ENCODE measurements at places on chromosomes 1 and 21. TPM values are rescaled to one million over a fixed set of nuclear protein-coding genes. Genes with fewer than 3 reads are reported as not detected.

The PGM1 gene
- total RNA-seq, result 53.8 TPM

The NBPF10 gene
- total RNA-seq, result 3.1 TPM

GRCh38 chr1:246219508-246220030 is 287.5 kb downstream of the SMYD3 start:
- no peak for DNase-seq

- DNase-seq, result no peak
Observed at GRCh38 chr1:94209425-94209824, 28.0 kb downstream of the ARHGAP29 start.

GRCh38 chr1:39882152-39882551 is 1.2 kb downstream of the TRIT1 start:
- DNase-seq, result no peak

GRCh38 chr1:205285381-205286101 is 36.0 kb downstream of the NUAK2 start:
- no peak for DNase-seq

GRCh38 chr1:101653482-101653946 is 343.2 kb downstream of the OLFM3 start:
- DNase-seq, result no peak

DNA sequence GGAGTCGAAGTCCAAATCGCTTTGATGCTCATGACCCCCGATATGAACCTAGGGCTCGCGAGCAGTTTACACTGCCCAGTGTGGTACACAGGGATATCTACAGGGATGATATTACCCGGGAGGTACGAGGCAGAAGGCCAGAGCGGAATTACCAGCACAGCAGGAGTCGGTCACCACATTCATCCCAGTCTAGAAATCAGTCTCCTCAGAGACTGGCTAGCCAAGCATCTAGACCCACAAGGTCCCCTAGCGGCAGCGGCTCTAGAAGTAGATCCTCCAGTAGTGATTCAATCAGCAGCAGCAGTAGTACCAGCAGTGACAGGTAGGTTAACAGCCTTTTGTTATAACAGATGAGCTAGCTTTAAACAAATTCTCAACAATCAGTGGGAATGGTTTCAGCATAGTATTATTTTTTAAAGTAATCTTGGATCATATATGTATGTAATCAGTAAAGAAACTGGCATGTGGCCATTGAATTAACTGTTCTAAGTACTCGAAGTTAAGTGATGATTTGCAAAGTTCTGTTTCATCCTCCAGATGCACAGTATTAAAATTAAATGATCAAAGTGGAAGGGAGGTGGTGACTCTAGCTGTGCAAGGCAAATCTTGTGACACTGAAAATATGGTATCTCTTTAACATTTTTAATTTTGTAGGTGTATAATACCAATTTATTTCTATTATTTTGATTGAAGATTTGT is 29.0 kb downstream of the SPEN start:
- peak; percentile 67 for DNase-seq

- DNase-seq, result peak; percentile 72
Observed at GRCh38 chr1:21963477-21964217, 13.2 kb upstream of the CELA3B start.

- DNase-seq, result no peak
Observed at GRCh38 chr21:42578034-42578433, 64.4 kb downstream of the SLC37A1 start.

DNA sequence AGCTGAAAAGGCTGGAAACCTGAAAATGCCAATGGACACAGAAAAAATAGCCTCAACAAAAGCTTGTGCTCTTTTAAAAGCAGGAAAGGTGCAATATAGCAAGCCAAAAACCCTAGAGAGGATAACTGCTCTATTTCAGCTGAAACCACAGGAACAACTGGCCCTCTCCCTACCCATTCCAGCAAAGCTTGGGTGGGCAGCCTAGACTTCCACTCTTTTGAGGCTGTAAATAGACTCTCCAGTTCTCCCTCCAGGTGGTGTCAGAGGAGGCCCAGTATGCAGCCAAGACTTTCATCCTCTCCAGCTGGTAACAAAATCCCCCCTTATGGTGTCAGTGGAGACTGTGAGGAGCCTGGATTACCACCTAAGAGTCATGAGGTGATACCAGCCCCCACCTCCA is 206.9 kb upstream of the PLD5 start:
- no peak for DNase-seq

All from lung (tissue), 17 donors.